ENCODE measurements at places on chromosomes 13 and 19. TPM values are rescaled to one million over a fixed set of nuclear protein-coding genes. Genes with fewer than 3 reads are reported as not detected.

The CKM gene
- not detected for total RNA-seq

The ENOX1 gene
- total RNA-seq = 0.19 TPM

The FGF22 gene
- not detected for total RNA-seq

The METTL21C gene
- not detected for total RNA-seq

The DYRK1B gene
- 13.4 TPM for total RNA-seq

The HCST gene
- 195 TPM for total RNA-seq

The STOML3 gene
- not detected for total RNA-seq

The KCNC3 gene
- total RNA-seq = 4.3 TPM

The RUBCNL gene
- total RNA-seq = 0.17 TPM

The NUFIP1 gene
- 5.0 TPM for total RNA-seq

The TMEM59L gene
- 0.15 TPM for total RNA-seq

The CELF5 gene
- 0.10 TPM for total RNA-seq

The ZNF573 gene
- total RNA-seq = 9.6 TPM

Data from activated naive CD4-positive, alpha-beta T cell treated with anti-CD3 and anti-CD28 coated beads, Interleukin-2, amount 10 ng/mL, durations not matched to agents 5 hours and 36 hours (primary cell).